ENCODE measurements at places on chromosomes 1 and 21. TPM values are rescaled to one million over a fixed set of nuclear protein-coding genes. Genes with fewer than 3 reads are reported as not detected.
A peak's percentile ranks its signal among the peaks of the same experiment; 100 is the strongest.

GRCh38 chr1:116568662-116569380 is 2.0 kb downstream of the CD58 start:
- H3K4me3 ChIP-seq, result no peak overlapping the region
- DNase-seq, result no peak
- H3K4me1 ChIP-seq, result peaks cover 36% of the 10 kb centered on the region
- H3K27ac ChIP-seq, result no peak overlapping the region

DNA sequence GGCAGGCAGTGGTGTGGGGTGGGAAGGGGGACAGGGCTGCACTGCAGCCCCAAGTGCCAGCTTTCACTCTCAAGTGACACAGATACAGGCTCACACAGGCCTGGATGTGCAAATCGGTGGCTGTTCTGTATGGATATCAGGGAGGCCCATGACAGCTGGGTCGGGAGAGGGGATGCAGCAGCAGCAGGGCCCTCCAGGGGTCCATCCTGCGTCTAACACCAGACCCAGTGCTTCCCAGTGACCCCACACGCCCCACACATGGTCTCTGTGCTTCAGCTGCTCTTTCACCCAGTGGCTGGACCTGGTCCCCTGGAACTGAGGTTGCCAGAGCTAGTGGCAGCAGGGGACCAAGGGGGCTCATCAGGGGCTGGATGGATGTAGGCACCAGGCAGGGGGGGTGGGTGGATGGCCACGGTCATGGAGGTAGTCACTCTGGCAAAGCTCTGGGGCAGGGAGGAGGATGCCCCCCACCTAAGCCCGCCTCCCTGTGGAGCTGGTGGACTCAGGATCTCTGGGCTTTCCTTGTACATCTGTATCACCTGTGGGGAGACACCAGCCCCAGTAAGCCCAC is 13.9 kb downstream of the BTBD19 start:
- peak; percentile 62 for DNase-seq
- no peak overlapping the region for H3K27ac ChIP-seq
- peaks cover 32% of the 10 kb centered on the region for H3K4me1 ChIP-seq
- H3K4me3 ChIP-seq, result no peak overlapping the region

DNA sequence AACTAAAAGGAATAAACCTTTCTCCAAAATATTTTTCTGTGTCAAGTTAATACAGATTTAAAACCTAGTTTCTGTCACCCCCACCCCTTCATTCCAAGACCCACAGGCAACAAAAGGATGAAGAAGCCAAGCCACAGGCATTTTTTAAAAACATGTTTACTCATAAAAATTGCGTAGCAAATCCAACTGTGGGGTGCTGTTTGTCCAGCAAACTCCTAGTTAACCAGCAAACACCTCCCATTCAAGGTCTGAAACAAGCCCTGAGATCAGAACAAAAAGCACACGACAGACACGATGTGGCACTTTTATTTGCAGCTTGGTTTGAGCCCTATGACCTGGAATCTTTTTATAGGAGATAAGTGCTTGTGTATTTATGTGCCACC is 149.9 kb upstream of the CAMK1G start:
- H3K27me3 ChIP-seq, result peaks cover 22% of the 10 kb centered on the region
- DNase-seq, result no peak
- H3K4me3 ChIP-seq, result no peak overlapping the region
- no peak overlapping the region for H3K27ac ChIP-seq
- H3K36me3 ChIP-seq, result no peaks in the 10 kb centered on the region
- no peaks in the 10 kb centered on the region for H3K4me1 ChIP-seq

DNA sequence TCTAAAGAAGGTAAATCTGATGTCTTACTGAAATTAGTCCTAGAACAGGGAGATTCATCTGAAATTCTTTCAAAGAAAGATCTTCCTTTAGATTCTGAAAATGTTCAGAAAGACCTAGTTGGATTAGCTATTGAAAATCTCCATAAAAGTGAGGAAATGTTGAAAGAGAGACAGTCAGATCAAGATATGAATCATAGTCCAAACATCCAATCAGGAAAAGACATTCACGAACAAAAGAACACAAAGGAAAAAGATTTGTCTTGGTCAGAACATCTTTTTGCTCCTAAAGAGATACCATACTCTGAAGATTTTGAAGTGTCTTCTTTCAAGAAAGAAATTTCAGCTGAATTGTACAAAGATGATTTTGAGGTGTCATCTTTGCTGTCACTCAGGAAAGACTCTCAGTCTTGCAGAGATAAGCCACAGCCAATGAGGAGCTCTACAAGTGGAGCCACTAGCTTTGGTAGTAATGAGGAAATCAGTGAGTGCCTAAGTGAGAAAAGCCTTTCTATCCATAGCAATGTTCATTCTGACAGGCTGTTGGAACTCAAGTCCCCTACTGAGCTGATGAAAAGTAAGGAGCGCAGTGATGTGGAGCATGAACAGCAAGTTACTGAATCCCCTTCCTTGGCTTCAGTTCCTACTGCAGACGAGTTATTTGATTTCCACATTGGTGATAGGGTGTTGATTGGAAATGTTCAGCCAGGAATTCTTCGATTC is 61.6 kb upstream of the QSOX1 start:
- no peak overlapping the region for H3K27ac ChIP-seq
- H3K4me3 ChIP-seq, result no peak overlapping the region
- peaks cover 3% of the 10 kb centered on the region for H3K4me1 ChIP-seq
- peaks cover 45% of the 10 kb centered on the region for H3K36me3 ChIP-seq
- H3K27me3 ChIP-seq, result no peaks in the 10 kb centered on the region

- peaks cover 9% of the 10 kb centered on the region for H3K4me1 ChIP-seq
- H3K27me3 ChIP-seq, result no peaks in the 10 kb centered on the region
- no peak overlapping the region for H3K4me3 ChIP-seq
- no peak overlapping the region for H3K27ac ChIP-seq
- peaks cover under 1% of the 10 kb centered on the region for H3K36me3 ChIP-seq
Observed at GRCh38 chr1:8423269-8423691, 105.4 kb downstream of the SLC45A1 start.

GRCh38 chr21:36810443-36810842 is 111.5 kb downstream of the SIM2 start:
- peaks cover 17% of the 10 kb centered on the region for H3K4me1 ChIP-seq
- H3K36me3 ChIP-seq, result no peaks in the 10 kb centered on the region
- no peak overlapping the region for H3K27ac ChIP-seq
- H3K27me3 ChIP-seq, result no peaks in the 10 kb centered on the region
- H3K4me3 ChIP-seq, result no peak overlapping the region
- DNase-seq, result no peak

- no peak overlapping the region for H3K4me3 ChIP-seq
- H3K27me3 ChIP-seq, result no peaks in the 10 kb centered on the region
- DNase-seq, result peak; percentile 91
- peaks cover 34% of the 10 kb centered on the region for H3K4me1 ChIP-seq
- no peaks in the 10 kb centered on the region for H3K36me3 ChIP-seq
Observed at GRCh38 chr1:150552911-150553289, 3.7 kb downstream of the ADAMTSL4 start.

DNA sequence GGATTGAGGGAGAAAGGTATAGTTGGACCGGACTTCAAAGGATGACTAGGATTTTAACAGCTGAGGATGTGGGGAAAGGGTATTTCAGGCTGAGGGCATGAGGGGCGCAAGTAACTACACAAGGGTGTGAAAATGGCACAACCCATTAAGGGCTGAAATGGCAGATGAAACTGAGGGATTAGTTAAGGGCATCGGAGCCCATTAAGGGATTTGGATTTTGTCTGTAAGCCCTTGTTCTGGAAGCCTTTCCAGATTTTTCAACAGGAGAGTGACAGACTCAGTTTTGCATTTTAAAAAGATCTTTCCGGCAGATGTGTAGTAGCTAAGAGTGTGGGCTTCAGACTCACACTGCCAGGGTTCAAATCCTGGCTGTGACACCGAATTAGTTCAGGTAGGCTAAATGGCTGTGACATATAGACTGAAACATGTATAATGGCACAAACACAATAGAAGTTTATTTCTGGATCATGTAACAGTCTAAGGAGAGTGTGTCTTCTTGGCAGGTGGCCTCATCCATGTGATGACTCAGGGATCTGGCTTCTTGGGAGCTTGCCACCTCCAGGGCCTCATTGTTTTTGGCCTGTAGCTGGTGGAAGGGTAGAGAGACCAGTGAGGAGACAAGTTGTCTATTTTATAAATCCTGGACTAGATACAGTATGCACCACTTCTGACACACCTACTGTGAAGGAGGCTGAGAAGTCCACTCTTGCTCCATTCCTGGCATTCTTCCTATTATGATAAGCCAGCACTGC is 49.6 kb downstream of the UBE2T start:
- H3K36me3 ChIP-seq, result peaks cover 2% of the 10 kb centered on the region
- H3K27ac ChIP-seq, result no peak overlapping the region
- H3K4me1 ChIP-seq, result peaks cover 37% of the 10 kb centered on the region
- no peak overlapping the region for H3K4me3 ChIP-seq

- H3K4me3 ChIP-seq, result no peak overlapping the region
- H3K36me3 ChIP-seq, result no peaks in the 10 kb centered on the region
Observed at GRCh38 chr1:187622545-187622944, 793.8 kb downstream of the PLA2G4A start.

GRCh38 chr1:241998412-241998921 is 431 bp downstream of the MAP1LC3C start:
- peak overlapping the region; percentile 74 for H3K4me3 ChIP-seq
- peaks cover 15% of the 10 kb centered on the region for H3K4me1 ChIP-seq
- H3K27ac ChIP-seq, result peak overlapping the region; percentile 70
- no peaks in the 10 kb centered on the region for H3K27me3 ChIP-seq

The NECAP2 gene
- total RNA-seq, result 53.4 TPM

The TOMM40L gene
- 15.8 TPM for total RNA-seq

The SLAMF6 gene
- not detected for total RNA-seq

The CCDC27 gene
- not detected for total RNA-seq

The ALX3 gene
- not detected for total RNA-seq
